ENCODE measurements at places on chromosomes 4 and X.
A peak's percentile ranks its signal among the peaks of the same experiment; 100 is the strongest.

DNA sequence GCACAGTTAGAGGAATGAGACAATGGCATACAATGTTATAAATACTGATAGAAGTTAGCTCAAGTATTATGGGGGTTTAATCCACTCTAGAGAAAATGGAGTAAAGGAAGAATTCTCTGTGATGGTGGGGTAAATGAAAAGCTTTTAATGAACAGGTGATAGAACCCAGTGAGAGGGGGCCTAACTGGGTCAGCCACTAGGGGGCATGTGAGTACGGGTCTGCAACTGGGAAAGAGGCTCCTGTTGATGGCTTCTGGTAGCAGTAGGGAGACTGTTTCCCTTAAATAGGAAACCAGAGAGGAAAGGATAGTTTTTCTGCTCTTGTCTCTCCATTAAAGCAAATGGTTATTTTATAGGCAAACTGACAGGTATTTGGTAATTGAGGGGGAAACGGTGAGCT is 132.8 kb upstream of the GPR101 start:
- DNase-seq, result no peak
- no peak overlapping the region for H3K4me3 ChIP-seq
- H3K27ac ChIP-seq, result no peak overlapping the region
- H3K36me3 ChIP-seq, result peaks cover 5% of the 10 kb centered on the region
- H3K4me1 ChIP-seq, result no peaks in the 10 kb centered on the region

DNA sequence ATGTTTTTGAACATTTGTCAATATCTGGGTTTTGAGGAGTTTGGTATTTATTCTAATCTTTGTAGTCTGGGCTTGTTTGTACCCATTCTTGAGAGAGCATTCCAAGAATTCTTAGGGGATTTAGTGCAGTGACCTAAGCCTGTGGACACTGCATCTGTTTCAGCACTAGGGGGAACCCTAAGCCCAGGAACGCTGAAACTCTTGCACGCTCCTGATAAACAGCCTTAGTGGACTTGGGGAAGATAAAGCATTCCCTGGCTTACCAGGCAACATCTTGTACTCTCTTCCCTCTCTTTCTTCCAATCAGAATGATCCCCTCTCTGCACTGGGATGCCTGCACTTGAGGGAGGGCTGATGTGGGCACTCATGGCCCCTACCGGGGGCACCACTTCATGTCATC is 654.9 kb upstream of the HTR2C start:
- no peaks in the 10 kb centered on the region for H3K27me3 ChIP-seq
- no peak overlapping the region for H3K27ac ChIP-seq
- H3K36me3 ChIP-seq, result no peaks in the 10 kb centered on the region
- DNase-seq, result peak; percentile 41

- H3K4me3 ChIP-seq, result no peak overlapping the region
- H3K36me3 ChIP-seq, result no peaks in the 10 kb centered on the region
- H3K27ac ChIP-seq, result no peak overlapping the region
- no peaks in the 10 kb centered on the region for H3K27me3 ChIP-seq
- H3K4me1 ChIP-seq, result no peaks in the 10 kb centered on the region
- no peak for DNase-seq
Observed at GRCh38 chr4:142194905-142195304, 558.5 kb downstream of the IL15 start.

DNA sequence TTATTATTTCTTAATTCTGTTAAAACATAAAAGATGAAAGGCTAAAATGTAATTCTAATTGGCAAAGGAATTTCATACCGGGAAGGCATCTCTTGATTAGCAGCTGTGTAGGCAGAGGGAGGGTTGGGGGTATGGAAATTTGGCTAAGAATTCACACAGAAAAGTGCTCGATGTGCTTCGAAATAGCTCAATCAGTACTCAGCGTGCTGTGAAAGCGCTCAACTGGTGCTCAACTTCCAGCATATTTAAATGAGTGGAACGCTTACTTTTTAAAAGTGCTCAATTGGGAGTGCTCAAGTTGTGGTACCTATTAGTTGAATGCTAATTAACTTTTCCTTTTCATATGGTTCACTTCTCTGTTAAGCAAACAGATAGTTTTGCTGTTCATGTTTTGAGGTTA is 695.9 kb upstream of the ATOH1 start:
- no peak for DNase-seq
- H3K36me3 ChIP-seq, result no peaks in the 10 kb centered on the region
- no peaks in the 10 kb centered on the region for H3K4me1 ChIP-seq
- H3K27me3 ChIP-seq, result no peaks in the 10 kb centered on the region
- H3K27ac ChIP-seq, result no peak overlapping the region
- H3K4me3 ChIP-seq, result no peak overlapping the region

GRCh38 chrX:17359500-17359899 is 15.5 kb upstream of the NHS start:
- H3K27me3 ChIP-seq, result no peaks in the 10 kb centered on the region
- H3K4me1 ChIP-seq, result peaks cover 6% of the 10 kb centered on the region
- DNase-seq, result no peak
- no peaks in the 10 kb centered on the region for H3K36me3 ChIP-seq
- H3K4me3 ChIP-seq, result no peak overlapping the region

GRCh38 chr4:129223945-129224344 is 128.0 kb downstream of the C4orf33 start:
- H3K4me3 ChIP-seq, result no peak overlapping the region
- H3K4me1 ChIP-seq, result peaks cover 4% of the 10 kb centered on the region
- H3K36me3 ChIP-seq, result no peaks in the 10 kb centered on the region
- no peak for DNase-seq

GRCh38 chrX:124194199-124194598 is 138.3 kb upstream of the TEX13D start:
- no peak overlapping the region for H3K27ac ChIP-seq
- no peaks in the 10 kb centered on the region for H3K27me3 ChIP-seq
- peaks cover 10% of the 10 kb centered on the region for H3K4me1 ChIP-seq
- H3K4me3 ChIP-seq, result no peak overlapping the region
- no peak for DNase-seq

DNA sequence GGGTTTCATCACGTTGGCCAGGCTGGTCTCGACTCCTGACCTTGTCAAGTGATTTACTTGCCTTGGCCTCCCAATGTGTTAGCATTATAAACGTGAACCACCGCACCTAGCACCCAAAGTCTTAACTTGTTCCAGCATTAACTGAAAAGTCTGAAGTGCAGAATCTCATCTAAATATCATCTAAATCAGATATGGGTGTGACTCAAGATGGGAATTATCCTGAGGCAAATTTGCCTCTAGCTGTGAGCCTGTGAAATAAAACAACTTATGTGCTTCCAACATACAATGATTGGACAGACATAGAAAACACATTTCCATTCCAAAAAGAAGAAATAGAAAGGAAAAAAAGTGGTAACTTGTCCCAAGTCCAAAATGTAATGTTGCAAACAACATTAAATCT is 641.1 kb upstream of the ATOH1 start:
- no peak for DNase-seq
- no peaks in the 10 kb centered on the region for H3K4me1 ChIP-seq
- no peak overlapping the region for H3K4me3 ChIP-seq
- no peak overlapping the region for H3K27ac ChIP-seq

GRCh38 chrX:80648023-80648422 is 161.7 kb downstream of the BRWD3 start:
- H3K27me3 ChIP-seq, result no peaks in the 10 kb centered on the region
- DNase-seq, result no peak
- no peak overlapping the region for H3K4me3 ChIP-seq
- H3K27ac ChIP-seq, result no peak overlapping the region
- peaks cover 4% of the 10 kb centered on the region for H3K36me3 ChIP-seq
- no peaks in the 10 kb centered on the region for H3K4me1 ChIP-seq

GRCh38 chrX:103573202-103573601 is 12.1 kb upstream of the TCEAL4 start:
- H3K4me1 ChIP-seq, result no peaks in the 10 kb centered on the region
- H3K36me3 ChIP-seq, result no peaks in the 10 kb centered on the region
- no peak overlapping the region for H3K27ac ChIP-seq
- H3K27me3 ChIP-seq, result no peaks in the 10 kb centered on the region

- no peak overlapping the region for H3K4me3 ChIP-seq
- H3K4me1 ChIP-seq, result no peaks in the 10 kb centered on the region
- H3K27me3 ChIP-seq, result no peaks in the 10 kb centered on the region
- H3K36me3 ChIP-seq, result no peaks in the 10 kb centered on the region
- no peak for DNase-seq
- H3K27ac ChIP-seq, result no peak overlapping the region
Observed at GRCh38 chr4:36990128-36990872, 254.2 kb upstream of the NWD2 start.

- DNase-seq, result no peak
- no peaks in the 10 kb centered on the region for H3K27me3 ChIP-seq
- H3K4me1 ChIP-seq, result peaks cover 67% of the 10 kb centered on the region
- H3K4me3 ChIP-seq, result no peak overlapping the region
Observed at GRCh38 chr4:2866891-2867290, 23.2 kb downstream of the ADD1 start.

DNA sequence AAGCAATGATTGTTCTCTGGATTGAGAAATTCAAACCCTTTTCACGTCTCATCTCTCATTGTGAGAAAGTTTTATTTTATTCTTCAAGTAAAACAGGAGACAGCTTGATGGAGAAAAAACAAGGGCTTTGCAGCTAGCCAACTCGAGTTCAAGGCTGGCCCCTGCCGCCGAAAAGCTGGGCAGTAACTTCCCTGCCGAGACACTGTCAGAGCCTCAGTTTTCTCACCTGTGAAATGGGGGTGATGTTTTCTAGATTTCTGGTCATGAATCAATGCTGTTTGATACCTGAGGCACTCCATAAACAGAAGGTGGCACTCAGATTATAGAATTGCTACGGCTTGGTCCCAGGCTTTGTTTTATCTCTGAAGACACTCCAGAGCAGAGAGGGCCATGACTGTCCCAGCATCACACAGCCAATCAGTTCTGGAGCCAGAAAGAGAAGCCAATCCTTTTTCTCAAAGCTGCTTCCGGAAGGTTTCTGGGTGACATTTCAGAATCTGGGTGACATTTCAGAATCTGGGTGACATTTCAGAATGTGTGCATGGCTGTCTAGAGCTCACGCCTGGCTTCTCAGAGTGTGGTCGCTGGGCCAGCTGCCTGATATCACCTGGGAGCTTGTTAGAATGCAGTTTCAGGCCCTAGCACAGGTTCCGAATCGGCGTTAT is 33.2 kb downstream of the HMX1 start:
- H3K36me3 ChIP-seq, result no peaks in the 10 kb centered on the region
- peaks cover 19% of the 10 kb centered on the region for H3K4me1 ChIP-seq
- H3K27ac ChIP-seq, result no peak overlapping the region

GRCh38 chr4:176874721-176875445 is 82.2 kb upstream of the VEGFC start:
- no peak overlapping the region for H3K4me3 ChIP-seq
- no peak overlapping the region for H3K27ac ChIP-seq
- peaks cover 2% of the 10 kb centered on the region for H3K36me3 ChIP-seq
- no peak for DNase-seq
- H3K27me3 ChIP-seq, result no peaks in the 10 kb centered on the region

DNA sequence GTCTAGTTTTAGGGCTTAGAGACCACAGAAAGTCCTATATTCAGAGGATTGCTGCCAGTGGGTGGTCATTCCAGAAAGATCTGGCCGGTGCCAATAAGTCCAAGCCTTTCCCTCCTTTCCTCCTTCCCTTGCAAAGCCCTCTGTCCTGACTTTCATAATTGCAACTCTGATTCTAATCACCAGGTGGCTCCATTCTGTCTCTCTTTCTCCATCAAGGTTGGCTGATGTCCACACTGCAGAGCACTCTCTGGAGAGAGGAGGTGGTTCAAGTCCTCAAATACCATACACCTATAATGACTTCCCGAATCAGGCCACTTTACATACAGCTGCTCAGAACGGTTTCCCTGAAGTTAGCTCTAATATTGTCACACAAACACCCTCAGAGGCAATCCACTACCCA is 22.4 kb upstream of the ARMCX4 start:
- H3K4me3 ChIP-seq, result no peak overlapping the region
- H3K27me3 ChIP-seq, result no peaks in the 10 kb centered on the region
- H3K27ac ChIP-seq, result no peak overlapping the region
- H3K36me3 ChIP-seq, result peaks cover 23% of the 10 kb centered on the region
- H3K4me1 ChIP-seq, result no peaks in the 10 kb centered on the region
- DNase-seq, result no peak
